ENCODE measurements at places on chromosomes 16 and 17.

DNA sequence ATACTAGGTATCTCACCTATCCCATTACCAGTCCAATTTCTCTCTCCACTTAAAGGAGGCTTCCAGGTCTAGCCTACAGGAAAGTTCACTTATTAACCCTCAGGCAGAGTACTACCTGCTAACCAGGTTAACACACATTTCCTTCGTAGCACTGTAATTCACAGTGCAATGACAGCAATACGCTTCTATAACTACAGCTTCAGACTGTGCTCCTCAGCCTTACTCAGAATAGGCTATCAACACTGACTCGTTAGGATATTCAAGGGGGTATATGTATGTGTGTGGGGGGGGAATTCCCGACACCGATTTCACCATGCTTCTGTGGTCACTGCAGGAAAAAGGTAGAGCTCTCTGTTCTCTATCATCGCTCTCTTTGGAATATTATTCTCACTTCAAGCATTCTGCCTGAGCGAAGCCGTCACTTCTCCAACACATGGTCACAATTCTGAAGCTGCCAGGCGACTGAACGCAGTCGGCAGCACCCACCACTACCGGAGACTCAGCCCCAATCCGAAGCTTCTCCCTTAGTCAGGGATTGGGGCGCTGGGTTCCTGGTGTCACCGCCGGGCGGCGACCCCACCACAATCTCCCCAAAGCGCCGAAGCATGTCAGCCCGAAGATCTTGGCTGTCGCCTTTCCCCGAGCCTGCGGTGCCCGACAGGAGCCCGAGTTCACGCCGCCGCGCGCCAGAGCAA lies 618 bp downstream of the GGA3 start:
- no peak for DNase-seq

DNA sequence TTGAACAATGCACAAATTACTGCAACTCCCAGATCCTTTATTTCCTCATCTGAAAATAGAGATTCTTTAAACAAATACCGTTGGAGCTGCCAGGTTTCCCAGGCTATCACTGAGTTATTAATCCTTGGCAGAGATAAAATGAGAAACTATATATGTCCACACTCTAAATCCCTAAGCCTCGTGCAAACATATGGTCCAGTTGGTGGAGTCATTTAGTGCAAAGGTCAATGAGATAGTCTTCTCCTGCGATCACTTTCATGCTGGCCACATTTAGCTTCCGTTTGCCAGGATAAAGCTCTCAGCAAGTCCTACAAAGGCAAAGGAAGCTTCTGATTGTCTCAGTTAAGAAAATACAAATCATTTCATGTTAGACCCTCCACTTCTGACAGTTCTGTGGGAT lies 11.0 kb downstream of the GRIN2A start:
- DNase-seq = no peak

GRCh38 chr16:56836410-56837230 lies 28.4 kb upstream of the SLC12A3 start:
- DNase-seq = no peak

DNA sequence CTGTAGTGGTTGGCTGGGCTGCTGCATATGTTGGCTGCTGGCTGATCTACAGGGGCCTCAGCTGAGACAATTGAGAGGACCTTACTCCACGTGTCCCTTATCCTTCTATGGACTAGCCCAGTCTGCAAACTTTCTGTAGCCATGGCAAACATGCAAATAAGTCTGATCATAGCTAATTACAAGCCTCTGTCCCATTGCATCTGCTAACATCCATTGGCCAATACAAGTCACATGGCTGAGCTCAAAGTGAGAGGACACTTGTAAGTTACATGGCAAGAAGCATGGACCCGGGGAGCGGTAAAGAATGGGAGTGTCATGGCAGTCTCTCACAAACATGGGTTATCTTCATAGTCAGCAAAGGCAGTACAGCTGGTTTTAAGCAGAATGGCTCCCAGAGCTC lies 11.6 kb upstream of the IL4R start:
- DNase-seq = no peak

DNA sequence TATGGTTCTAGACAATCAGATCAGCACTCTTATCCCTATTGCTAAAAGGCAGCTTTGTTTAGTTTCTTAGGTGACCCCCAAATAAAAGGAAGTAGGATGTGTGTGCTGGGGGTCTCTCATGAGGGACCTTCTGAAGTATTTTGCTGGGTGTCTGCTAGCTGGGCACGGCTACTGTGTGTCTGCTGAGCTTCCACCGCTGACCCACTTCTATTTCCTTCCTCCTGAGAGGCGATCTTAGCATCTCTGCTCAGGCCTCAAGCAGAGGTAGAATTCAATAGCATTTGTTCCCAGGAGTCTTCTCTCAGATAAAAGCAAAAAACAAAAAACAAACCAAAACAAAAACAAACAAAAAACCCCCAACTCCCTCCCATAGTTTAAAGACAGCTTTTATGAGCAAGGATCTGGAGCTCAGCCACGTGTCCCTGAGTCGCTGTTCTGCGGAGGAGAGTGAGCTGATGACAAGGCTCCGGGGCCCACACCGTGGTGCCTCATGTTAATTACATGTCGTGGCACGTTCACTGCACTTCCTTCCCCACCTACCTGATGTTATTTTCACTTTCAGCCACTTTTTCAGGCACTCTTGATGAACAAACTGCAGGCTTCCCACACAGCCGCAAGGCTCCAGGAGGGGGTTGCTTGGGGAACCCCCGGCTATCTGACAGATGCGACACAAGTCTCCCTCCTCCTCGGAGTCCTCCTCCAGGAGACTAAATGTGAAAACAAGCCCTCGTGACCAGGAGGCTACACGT lies 83.5 kb downstream of the MARCHF10 start:
- DNase-seq = peak; percentile 47

GRCh38 chr17:78421084-78421533 lies 42.7 kb downstream of the PGS1 start:
- DNase-seq = no peak

GRCh38 chr16:7405166-7405565 lies 72.5 kb downstream of the RBFOX1 start:
- DNase-seq = no peak

DNA sequence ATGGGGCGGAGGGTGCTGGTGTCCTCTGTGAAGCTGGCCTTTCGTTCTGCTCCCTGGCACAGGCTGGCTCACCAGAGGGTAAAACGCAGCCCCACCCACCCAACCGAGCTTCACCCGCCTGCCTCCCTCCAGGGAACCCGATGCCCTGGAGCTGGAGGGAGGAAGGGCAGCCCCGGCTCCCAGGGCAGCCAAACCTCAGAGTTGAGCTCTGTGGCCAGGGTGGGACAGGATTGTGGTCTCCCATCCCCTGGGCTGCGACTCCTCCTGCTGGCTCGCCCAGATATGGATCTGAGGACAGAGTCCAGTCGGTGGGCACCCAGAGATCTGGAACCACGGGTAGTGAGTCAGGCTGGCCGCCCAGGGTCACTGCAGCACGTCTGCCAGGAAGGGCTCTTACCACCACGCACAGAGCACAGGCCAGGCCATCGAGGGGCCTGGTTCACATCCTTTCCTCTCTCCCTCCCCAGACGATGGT lies 42.6 kb upstream of the CHMP6 start:
- DNase-seq = no peak

DNA sequence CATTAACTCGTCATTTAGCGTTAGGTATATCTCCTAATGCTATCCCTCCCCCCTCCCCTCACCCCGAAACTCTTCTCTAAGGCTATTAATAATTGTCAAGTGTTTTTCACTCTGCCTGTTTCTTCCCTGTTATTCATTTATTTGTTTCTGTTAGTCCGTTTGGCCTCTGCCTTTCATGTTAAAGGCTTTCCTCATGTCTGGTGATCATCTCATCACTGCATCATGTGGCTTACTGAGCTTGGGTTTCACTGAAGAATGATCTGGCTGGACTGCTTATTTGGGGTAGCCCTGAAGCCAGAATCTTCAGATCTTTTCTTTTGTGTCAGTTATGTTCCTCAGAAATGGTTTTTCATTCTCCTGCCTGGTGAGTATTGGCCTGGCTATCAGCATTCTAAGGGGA lies 9.5 kb downstream of the UTP4 start:
- DNase-seq = no peak

DNA sequence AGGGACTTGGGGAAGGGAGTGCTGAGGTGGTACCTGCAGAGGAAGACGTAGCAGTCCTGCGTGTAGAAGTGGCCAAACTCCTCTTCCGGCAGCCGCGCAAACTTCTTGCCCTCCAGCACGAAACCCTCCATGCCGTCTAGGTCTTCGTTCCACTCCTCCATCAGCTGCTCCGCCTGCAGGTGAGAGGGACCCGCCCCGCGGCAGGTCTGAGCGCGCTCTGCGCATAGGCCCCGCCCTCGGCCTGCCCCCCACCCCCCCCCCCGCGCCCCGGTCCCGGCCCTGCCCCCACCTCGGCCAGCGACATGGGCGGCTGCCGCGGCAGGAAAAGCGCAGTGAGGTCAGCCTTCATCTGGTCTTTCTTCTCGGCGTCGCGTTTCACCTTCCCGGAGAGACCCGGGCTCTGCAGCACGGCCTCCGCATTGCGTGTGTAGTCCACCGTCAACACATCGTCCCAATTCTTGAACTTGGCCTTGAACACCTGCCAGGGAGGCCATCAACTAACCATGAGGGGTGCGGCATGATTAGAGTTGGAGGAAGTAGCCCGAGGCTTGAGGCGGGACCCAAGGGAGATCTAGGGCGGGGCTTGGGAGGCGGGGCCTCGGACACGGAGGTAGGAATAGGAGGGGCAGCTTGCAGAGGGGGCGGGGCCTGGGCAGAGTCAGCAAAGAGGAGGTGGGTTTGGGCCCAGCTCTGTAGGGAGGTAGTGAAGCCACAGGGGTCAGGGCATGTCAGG lies 11.5 kb downstream of the FLII start:
- no peak for DNase-seq

DNA sequence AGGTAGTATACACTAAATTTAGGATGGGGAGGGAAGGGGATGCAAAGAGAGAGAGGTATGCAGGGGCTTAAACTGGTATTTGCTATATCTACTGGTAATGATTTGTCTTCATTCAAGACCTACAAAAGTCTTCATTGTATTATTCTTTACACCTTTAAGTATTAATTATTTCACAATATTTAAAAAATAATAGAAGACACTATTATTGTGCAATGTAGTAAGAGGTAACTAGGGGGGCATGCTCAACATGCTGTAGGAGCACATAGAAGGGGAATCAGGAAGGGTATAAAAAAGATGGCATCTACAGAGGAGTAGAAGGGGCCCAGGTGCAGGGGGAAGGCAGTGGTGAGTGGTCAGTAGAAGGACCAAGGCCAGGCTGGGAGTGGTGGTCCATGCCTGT lies 14.9 kb upstream of the CCR7 start:
- DNase-seq = no peak

GRCh38 chr17:9768381-9768934 lies 22.9 kb downstream of the DHRS7C start:
- DNase-seq = no peak

DNA sequence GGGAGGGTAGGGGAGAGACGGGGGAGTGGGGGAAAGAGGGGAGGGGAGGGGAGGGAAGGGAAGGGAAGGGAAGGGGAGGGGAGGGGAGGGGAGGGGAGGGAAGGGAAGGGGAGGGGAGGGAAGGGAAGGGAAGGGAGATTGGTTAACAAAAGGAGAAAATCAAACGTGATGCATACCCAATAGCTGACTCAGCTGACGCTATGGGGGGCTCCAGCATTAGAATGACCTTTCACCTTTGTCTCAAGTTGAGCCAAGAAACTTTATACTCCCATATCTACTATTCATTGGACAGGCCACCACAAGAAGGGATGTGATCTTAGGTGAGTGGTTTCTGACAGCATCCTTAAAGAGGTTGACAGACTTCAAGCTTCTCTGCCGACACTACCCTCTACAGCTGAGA lies 432.8 kb upstream of the CDH5 start:
- DNase-seq = no peak

- DNase-seq = no peak
Observed at GRCh38 chr16:62967163-62967562, 930.9 kb upstream of the CDH8 start.
